HEK293T (cell line): ENCODE measurements at places on chromosomes 16 and 17.
A peak's percentile ranks its signal among the peaks of the same experiment; 100 is the strongest.

DNA sequence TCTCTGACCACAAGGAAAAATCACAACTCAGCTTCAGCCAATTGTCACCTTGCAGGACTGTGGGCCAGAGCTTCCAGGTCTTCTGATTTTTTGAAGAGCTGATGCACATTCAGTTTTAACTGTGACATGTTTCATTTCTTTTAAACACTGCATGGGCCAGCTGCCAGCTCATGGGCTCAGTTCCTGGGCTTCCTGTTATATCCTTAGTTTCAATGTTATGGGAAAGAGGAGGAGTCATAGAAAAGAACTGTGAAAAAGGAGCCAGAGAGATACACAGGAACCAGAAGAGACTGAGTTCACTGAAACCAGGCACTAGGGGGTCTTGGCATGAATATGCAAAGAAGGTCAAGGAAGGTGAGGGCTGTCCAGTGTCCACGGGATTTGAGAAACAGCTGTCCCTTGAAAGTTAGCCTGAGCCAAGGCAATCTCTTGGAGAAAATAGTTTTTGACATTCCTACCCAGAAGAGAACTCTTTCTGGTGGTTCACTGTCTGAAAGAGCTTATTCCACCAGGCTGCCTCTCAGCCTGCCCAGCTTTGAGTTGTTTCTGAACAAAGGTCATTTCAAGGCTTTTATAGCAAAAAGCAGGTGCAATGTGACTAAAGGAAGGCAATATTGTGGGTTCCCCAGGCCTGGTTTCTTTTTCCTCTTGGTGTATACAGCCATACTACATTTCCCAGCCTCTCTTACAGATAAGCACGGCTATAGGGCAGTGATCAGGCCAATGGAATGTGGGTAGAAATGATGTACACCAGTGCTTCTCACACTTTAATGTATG lies 10.5 kb downstream of the PDILT start:
- no peak for DNase-seq

- DNase-seq = no peak
Observed at GRCh38 chr17:31013844-31014243, 43.0 kb downstream of the RNF135 start.

DNA sequence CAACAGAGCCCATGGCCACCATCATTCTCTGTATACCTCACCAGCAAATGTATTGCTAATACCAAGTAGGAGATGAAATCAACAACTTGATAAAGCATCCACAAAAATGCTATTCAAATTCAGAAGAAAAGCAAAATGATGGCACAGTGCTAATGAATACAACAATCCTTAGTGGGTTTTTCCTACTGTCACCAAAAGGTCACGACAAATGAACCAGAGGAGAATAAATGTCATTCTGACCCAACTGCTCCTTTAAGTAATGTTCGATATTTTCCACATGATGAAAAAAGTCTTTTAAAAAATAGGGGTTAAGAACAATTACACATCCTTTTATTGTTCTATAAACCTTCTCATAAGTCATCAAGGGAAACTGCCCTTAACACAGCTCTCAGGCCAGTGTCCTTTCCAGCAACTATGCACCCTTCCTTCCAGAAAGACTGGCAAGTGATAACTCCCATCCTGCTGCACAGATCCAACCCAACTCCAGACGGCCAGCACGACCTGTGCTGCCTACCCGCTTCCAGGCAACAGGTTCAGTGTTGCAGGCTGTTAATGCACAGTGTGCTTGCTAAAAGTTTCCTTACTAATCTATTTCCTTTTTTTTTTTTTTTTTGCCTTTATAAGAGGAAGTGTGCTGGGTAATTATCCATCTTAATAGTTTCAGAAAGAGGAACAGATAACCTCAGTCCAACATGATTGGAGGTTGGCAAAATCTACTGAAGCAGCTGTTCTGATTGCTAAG lies 15.4 kb downstream of the FBXO31 start:
- DNase-seq = no peak

- no peak for DNase-seq
Observed at GRCh38 chr17:34827008-34827407, 134.3 kb downstream of the CCT6B start.

- DNase-seq = no peak
Observed at GRCh38 chr17:15456972-15457722, 10.3 kb downstream of the CDRT4 start.

DNA sequence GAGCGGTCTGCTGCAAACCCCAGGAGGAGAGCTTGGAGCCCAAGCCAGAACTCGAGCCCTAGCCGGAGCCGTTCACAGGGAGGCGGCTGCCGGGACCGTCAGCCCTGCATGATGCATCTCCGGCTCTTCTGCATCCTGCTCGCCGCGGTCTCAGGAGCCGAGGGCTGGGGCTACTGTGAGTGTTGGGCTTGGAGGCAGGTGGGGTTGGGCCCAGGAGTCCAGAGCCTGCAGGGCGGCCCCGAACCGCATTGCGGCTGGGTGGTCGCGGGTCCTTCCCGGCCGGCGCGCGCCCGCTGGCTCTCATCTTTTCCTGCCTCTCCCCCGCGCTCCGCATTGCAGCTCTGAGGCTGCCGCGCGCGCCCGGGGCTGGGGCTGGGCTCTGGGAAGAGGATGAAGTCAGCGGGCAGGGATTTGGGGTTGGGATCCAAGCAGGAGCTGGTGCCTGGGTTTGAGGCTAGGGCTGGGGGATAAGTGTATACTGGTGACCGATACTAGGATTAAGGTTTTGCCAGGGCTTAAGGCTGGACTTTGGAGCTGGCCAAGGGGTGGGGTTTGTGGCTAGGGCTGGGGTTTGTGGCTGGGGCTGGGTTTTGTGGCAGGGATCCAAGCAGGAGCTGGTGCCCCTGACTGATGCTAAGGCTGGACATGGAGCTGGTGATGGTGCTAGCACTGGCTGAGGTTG lies 532 bp downstream of the CNTNAP1 start:
- peak; percentile 47 for DNase-seq

GRCh38 chr16:31177136-31177535 lies 2.8 kb upstream of the FUS start:
- DNase-seq = no peak

- DNase-seq = no peak
Observed at GRCh38 chr17:5123343-5124124, 7.7 kb downstream of the USP6 start.

DNA sequence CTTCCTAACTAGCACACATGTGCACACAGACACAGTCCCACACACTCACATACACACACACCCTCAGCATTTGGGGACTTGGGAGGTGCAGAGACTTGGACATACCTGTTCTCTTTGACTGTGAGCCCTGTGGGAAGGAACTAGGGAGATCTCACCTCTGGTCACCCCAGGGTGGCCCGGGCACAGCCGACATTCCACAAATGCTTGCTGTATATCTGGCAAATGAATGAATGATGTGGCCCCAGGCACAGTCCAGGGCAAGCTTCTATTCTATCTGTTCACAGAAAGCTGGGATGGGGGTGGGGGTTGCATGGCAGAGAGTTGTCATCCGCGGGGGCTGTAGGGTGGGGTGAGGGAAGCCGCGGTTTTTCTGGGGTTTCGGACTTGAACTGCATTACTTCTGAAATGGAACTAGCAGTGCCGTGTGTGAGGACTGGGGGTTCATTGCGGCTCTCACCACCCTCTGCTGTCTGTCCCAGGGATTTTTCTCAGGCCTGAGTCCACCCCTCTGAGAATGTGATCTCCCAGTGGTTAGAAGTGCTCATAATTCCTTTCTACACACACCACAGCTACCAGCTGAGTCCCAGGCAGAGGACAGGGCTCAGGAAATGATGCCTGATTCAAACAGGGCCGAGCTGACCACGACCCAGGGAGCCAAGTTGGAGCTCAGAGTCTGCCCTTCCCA lies 3.3 kb upstream of the RIPOR1 start:
- DNase-seq = no peak

GRCh38 chr16:65271996-65272395 lies 150.1 kb upstream of the CDH11 start:
- no peak for DNase-seq

- DNase-seq = no peak
Observed at GRCh38 chr16:67530013-67530939, 1.6 kb downstream of the RIPOR1 start.
